ENCODE measurements at places on chromosomes 13 and 19.

DNA sequence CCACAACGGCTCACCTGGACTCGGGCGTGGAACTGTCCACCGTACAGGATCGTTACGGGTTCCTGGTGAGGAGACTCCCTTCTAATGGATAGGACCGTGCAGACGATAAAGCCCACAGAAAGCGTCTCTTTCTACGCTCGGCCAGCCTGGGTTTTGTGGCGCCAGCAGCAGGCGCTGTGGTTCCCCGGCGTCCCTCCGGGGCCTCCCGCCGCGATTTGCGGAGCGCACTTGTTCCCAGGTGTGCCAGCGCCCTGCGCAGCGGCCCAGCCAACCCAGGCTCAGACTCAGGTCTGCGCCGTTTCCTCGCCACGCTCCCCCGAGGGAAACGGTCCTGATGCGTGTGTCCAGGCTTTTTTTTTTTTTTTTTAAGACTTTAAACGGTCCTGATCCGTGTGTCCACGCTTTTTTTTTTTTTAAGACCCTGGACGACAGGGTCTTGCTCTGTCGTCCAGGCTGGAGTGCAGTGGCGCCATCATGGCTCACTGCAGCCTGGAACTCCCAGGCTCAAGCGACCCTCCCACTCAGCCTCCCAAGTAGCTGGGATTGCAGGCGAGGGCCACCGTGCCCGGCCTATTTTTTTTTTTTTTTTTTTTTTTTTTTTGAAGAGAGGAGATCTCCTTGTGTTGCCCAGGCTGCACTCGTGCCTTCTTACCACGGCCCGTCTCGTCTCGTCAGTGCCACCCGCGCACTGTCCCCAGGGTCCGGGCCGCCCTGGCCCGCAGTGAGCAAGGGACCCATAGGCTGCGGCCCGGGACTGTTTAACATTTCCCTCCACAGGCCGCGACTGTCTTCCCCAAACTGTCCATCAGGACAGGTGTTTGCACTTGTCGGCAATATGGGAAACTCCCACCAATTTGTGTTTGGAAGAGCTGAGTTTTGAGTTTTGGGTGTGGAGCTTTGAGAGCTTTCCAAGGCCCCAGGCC, 23.8 kb downstream of the GJA3 start:
- DNase-seq, result no peak

DNA sequence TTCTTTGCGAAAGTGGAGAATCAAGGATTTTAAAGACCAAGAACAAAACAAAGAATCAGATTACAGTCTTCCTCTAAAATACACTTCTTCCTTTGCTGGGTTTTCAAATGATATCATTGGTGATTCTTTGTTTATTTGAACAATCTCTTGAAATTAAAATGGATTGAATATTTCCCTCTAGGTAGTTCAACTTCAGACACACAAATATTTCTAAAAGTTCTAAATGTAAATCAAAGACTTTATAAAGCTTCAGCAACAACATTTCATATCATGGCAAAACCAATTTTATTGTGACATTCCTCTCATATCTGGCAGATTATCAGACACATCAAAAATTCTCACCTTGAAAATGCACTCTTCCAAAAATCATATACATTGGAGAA, 13.0 kb downstream of the ZIC2 start:
- DNase-seq, result no peak

GRCh38 chr19:46616631-46617322, 8.1 kb downstream of the PTGIR start:
- DNase-seq, result peak; percentile 77

DNA sequence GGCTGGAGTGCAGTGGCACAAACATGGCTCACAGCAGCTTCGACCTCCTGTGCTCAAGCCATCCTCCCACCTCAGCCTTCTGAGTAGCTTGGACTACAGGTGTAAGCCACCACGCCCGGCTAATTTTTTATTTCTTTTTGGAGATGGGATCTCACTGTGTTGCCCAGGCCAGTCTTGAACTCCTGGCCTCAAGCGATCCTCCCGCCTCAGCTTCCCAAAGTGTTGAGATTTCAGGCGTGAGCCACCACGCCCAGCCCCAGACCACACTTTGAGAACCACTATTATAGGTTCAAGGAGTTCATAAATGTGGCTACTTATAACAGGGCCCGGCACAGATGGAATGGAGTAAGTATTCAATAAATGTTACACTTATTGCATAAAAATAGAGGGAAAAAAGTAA, 3.3 kb upstream of the SCN1B start:
- no peak for DNase-seq

DNA sequence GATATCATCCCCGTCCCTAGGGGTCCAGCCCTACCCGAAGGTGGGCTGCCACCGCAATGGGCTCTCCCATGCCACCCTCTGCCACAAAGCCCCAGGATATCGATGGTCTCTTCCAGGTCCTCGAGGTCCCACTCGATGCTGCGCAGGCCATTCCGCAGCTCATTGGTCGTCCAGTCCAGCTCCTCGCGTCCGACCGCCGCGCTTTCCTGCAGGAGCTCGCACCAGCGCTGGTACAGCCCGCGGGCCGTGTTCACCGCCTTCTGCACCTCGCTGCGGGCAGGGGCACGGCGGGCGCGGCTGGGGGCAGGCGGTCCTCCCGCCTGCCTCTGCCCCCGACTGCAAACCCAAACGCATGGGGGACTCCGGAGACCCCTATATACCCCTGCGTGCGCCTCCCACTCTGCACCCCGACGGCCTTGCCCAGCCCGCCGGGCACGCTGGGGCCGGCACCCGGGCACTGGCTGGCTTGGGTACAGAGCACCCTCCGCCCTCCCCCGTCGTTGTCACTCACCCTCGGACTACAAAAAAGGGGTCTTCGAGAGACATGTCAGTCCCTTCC, 468 bp downstream of the STX10 start:
- DNase-seq, result peak; percentile 94

DNA sequence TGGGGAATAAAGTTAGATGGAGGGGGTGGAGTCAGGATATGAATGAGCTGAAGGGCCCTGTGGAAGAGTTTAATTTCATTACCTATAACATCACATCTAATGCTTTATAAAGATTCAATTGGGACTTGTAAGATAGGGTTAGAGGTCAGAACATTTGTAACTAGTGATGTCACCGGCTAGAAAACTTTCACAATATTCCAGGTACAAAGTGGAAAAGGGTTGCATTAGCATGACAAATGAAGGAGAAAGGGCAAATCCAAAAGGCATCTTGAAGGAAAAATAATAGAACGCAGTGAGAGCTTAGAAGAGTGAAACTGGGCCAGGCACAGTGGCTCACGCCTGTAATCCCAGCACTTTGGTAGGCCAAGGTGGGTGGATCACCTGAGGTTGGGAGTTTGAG, 7.6 kb downstream of the MBNL2 start:
- DNase-seq, result no peak

DNA sequence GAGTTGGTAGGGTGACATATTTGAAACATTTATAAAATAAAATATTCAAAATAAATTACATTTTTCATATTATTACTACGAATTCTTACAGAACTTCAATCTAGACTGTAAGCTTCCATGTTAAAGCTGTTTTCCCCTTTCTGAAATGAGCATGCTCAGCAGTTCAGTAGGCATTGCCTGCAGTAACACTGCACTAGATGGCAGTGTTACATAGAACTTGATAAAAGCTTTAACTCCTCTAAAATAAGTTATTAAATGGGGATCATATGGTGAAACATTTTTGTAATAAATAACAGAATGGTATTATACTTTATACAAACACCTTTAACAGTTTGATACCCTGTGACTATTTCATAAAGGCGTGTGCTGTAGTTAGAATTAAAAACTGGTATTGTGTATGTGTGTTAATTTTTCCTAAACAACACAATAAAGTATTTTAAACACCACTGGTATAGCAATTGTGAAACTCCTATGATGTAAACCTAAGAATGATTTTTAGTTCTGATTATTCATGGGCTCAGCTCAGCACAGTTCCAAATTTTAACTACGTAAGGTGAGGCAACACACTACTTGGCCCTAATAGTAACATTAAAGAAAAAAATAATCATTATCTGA, 11.6 kb upstream of the GPR18 start:
- no peak for DNase-seq

- DNase-seq, result peak; percentile 41
These were observed 80.7 kb downstream of the TEX29 start for GRCh38 chr13:111401151-111401550.
